ENCODE measurements at places on chromosomes 1 and 21.

DNA sequence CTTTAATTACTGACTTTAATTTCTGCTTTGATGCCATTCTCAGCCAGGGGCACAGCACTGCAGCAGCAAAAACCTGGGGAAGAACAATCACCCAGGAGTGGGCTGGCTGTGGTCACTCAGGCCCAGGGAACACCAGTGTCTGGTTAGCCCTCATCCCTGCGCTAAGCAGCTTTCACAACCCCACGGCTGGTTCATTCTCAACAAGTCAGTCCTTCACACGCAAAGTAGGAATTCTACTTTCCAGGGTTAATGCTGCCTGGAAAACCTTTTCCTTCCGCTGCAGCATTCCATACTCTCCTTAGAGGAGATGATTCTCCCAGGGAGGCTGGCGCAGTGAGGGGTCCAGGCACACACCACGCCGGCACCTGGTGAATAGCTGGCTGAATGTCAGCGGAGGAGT lies 24.3 kb upstream of the KCNE1 start:
- DNase-seq = no peak

DNA sequence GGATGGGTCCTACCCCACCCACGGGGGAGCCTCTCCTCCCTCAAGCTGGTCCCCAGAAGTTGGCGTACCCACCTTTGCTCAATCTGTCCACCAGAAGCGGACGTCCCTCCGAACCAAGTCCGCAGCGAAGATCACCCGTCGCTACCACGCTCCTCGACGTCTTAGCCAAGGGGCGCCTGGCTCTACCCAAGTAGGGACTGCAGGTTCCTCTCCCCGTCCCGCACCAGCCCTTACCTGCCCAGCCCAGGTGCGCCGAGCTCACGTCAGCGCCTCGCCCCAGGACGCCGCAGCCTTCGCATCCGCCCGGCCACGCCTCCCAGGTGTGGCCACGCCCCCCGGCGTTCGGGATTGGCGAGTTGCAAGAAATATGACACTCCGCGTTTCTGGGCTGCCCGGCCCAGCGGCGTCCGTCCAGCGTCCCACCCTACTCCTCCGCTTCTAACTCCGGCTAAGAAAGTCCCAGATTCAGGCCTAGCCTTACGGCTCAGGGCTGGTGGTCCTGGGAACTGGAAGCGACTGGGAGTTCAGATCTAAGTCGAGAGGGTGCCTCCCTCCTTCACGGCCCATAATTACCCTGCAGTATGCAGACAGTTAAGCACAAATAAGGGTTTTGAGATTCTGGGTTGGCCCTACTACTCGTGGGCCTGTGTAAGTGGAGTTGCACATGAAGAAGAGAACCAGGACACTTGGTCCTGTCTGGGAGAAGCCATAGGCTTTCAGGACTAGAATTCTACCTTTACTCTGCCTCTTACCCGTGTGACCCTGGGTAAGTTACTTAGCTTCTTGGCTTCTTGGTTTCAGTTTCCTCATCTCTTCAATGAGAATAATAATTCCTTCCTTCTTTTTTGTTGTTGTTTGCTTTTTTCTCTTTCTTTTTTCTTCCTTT lies at the start of gene IRF6:
Gene IRF6, minus strand, starts transcription at position 268 of the 886 bp plus-strand sequence. CDS start 4,729 bp downstream, outside the sequence.
- peak; percentile 57 for DNase-seq

- no peak for DNase-seq
Observed at GRCh38 chr1:176949033-176949662, 215.4 kb downstream of the ASTN1 start.

GRCh38 chr1:53127546-53127945 lies 14.9 kb downstream of the SLC1A7 start:
- DNase-seq = no peak

DNA sequence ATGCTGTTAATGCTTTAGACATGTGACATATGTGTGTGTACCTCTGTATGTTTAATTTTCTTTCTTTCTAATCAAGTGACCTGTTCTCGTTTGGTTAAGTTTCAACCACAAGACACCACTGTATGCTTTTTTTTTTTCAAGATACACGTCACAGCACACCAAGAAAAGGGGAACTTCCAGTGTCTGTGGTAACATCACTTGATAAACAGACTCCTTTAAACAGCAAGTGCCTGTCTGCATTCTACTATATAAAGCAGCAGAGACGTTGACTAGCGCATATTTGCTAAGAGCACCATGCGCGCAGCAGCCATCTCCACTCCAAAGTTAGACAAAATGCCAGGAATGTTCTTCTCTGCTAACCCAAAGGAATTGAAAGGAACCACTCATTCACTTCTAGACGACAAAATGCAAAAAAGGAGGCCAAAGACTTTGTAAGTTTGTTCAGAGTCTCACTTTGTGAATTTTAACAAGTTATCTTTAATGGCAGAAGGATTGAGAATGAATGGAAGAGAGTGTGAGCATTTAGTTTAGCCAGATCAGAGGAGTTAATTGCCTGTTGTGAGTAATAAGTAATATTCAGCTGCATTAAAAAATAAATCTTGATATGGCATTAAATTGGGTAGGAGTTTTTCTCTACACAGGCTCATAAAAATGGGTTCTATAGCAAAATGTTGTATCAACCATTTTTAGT lies at the start of gene RGS1:
Gene RGS1, plus strand, starts transcription at position 275 of the 691 bp plus-strand sequence. Its CDS starts 20 bp downstream, at position 295.
- DNase-seq = peak; percentile 70

GRCh38 chr1:21510113-21510493 lies 880 bp downstream of the ALPL start:
- DNase-seq = no peak

- no peak for DNase-seq
Observed at GRCh38 chr1:161390559-161390858, 22.8 kb upstream of the CFAP126 start.

DNA sequence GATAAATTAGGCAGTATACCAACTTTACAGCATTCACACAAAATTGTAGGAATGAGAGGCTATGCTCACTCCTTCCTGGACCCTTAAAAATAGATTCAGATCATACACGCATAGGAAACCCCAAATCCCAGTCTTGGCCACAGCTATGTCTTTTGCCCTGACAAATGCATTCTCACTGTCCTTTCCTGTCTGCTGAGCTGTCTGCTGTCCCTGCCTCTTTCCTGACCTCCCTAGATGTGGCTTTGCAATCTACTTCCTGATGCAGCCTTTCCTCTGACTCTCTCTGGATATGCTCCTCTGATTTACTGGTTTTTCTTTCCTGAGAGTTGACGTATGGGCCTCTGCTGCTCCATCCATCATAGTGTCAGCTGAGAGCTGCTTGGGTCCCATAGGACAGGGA lies 59.8 kb upstream of the SLC35F3 start:
- no peak for DNase-seq

DNA sequence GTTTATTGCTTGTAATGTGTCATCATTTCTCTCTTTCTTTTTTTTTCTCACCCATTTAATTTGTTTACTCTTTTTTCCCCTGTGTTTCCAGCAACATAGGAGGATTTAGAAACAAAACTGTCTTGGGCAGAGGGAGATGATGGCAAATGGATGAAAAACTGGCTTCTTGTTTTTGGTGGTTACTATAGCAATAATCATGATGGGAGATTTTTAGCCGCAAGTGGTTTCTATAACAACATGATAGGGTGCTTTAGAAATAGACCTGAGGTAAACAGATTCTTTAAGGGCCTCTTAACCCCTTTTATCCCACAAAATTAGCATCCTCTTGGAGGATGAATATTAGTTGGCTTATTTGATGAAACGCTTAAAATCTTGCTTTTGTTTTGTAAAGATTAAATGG lies 51.6 kb downstream of the CRB1 start:
- no peak for DNase-seq

GRCh38 chr21:45802956-45803617 lies 159.6 kb downstream of the PCBP3 start:
- no peak for DNase-seq

GRCh38 chr1:205304695-205305070 lies 16.9 kb downstream of the NUAK2 start:
- no peak for DNase-seq

- DNase-seq = peak; percentile 66
Observed at GRCh38 chr1:222095606-222096475, 354.0 kb upstream of the DUSP10 start.

- DNase-seq = peak; percentile 72
Observed at GRCh38 chr1:923131-923990, at the start of gene SAMD11. TSS of gene SAMD11 (plus strand) at chr1:923923. CDS start at chr1:924432, 509 bp downstream.

GRCh38 chr1:175081983-175082382 lies 14.3 kb downstream of the TNN start:
- DNase-seq = no peak

- no peak for DNase-seq
Observed at GRCh38 chr1:78061825-78062523, 16.2 kb downstream of the GIPC2 start.

DNA sequence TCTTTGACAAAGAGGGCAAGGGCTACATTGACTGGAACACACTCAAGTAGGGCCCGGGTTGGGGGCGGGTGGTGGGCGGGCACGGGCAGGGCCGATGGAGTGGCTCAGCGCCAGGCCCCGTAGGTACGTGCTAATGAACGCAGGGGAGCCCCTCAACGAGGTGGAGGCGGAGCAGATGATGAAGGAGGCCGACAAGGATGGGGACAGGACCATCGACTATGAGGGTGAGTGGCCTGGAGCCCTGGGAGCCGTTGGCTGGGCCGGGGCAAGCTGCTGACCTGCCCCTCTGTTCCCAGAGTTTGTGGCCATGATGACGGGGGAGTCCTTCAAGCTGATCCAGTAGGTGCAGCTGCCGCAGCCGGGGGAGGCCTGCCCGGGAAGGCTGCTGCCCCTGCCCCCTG lies 1.8 kb downstream of the CALML6 start:
- DNase-seq = no peak

GRCh38 chr1:211903490-211904245 lies 73.1 kb upstream of the LPGAT1 start:
- no peak for DNase-seq

- DNase-seq = no peak
Observed at GRCh38 chr1:228902781-228903433, 167.6 kb downstream of the RHOU start.

DNA sequence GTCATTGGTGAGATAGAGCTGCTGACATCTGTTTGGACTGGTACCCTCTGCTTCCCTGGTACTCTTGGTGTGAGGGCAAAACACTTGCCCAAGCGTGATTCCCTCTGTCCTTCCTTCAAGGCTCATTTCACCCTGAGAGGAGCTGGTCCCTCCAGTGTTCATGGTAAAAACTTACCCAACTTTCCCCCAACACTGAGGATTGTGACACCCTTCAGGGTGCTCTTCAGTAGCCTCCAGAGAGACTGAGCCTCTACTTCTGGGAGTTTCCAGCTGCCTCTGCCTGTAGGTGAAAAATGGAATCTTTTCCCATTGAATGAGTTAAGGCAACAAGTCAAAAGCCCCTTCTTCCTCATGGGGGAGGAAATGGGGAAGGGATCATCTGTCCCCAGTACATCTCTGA lies 9.6 kb downstream of the CCDC190 start:
- no peak for DNase-seq

GRCh38 chr1:2504949-2505272 lies 21.5 kb downstream of the PANK4 start:
- no peak for DNase-seq

GRCh38 chr1:85894651-85895050 lies 186.4 kb upstream of the ZNHIT6 start:
- DNase-seq = no peak

- DNase-seq = no peak
Observed at GRCh38 chr21:45618287-45618686, 25.2 kb upstream of the PCBP3 start.

DNA sequence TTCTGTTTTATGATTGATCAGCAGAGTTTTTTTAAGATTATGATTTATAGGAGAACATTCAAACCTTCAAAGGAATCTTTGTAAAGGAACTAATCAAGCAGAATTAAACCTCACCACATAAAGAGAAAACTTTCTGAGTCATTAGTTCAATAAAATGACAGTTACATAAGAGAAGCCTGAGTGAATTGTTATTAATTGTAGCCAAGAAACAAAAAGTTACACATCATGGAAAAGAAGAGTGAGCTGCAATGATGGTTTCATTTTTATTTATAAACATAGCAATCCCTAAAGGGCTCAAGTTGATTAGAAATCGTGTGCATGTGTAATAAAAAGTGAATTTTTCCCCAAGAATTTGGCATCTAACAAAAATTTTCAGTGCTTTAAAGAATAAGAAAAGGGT lies 731.4 kb downstream of the LTN1 start:
- no peak for DNase-seq

GRCh38 chr21:23401278-23401677 lies 2206.0 kb downstream of the MRPL39 start:
- no peak for DNase-seq

GRCh38 chr1:224160171-224160682 lies 22.8 kb upstream of the DEGS1 start:
- DNase-seq = no peak

DNA sequence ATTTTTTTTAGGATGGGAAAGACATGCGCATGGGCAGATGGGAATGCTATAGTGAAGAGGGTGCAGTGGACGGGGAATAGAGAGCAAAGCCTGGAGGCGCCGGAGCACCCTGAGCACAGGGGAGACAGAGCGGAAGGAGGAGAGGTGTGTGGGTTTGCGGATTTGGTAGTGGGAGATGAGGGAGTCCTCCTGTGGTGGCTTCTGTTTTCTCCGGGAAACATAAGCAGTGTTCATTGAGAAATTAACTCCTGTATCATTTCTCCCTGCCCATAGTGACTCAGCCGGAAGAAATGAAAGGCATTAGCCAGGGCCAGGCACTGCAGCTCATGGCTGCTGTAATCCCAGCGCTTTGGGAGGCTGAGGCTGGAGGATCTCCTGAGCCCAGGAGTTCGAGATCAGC lies 4.7 kb upstream of the PTPRF start:
- DNase-seq = no peak

GRCh38 chr1:20437640-20438039 lies 48.4 kb downstream of the CAMK2N1 start:
- DNase-seq = no peak

DNA sequence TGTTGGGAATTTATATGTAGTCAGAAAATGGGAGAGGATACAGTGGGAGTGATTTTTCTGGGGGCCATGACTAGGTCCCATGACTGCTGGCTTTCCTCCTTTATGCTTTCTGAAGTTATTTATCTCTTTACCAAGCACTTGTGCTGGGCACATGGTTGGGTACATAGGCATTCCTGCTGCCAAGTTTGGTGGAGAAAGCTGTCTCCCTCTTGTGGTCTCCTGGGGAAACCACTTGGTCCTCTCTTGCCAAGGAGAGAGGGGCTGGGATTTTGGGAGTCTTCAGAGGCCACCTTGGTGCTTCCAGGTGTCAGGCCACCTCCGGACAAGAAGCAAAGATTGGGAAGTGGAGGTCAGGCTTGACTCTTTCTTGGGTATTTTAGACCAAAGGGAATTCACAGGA lies 120.2 kb upstream of the KCNE2 start:
- DNase-seq = peak; percentile 6

DNA sequence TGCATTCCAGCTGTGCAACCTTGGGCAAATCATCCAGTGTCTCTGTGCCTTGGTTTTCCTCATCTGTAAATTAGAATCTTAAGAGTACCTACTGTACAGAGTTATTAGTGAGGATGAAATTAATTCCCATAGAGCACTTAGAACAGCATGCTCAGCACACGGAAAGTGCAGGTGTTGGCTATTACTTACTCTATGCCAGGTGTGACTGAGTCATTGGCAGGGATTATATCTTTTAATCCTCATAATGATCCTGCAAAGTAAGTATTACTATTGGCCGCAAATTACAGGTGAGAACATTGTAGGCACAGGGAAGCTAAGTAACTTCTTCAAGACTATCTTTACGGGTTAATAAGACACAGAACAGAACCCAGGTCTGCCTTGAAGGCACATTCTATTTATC lies 6.3 kb upstream of the UBE2U start:
- no peak for DNase-seq
